AG04450 (cell line): ENCODE measurements at places on chromosomes 1 and 21.

GRCh38 chr1:245716561-245716960 is 561.8 kb downstream of the KIF26B start:
- no peak for DNase-seq

DNA sequence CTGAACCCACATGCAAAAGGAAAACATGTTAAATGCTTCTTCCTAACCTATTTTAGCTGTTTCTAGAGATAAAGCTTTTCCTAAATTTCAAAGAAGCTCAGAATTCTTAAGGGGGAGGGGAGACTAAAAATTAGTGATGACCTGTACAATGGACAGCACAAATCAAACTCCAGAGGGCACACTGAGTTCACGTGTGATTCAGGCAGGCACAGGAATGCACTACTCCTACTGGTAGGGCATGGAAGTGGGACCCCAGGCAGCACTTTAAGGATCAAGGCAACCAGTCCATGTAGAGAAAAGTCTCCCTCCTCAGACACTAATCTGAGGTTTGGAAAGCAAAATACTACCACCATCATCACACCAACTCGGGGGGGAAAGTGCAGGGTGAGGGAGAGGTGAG is 31.3 kb upstream of the CLCA4 start:
- no peak for DNase-seq

GRCh38 chr1:14261395-14261794 is 337.1 kb upstream of the KAZN start:
- DNase-seq: no peak

- peak; percentile 4 for DNase-seq
These were observed 36.4 kb upstream of the BCL9 start for GRCh38 chr1:147504801-147505311.

DNA sequence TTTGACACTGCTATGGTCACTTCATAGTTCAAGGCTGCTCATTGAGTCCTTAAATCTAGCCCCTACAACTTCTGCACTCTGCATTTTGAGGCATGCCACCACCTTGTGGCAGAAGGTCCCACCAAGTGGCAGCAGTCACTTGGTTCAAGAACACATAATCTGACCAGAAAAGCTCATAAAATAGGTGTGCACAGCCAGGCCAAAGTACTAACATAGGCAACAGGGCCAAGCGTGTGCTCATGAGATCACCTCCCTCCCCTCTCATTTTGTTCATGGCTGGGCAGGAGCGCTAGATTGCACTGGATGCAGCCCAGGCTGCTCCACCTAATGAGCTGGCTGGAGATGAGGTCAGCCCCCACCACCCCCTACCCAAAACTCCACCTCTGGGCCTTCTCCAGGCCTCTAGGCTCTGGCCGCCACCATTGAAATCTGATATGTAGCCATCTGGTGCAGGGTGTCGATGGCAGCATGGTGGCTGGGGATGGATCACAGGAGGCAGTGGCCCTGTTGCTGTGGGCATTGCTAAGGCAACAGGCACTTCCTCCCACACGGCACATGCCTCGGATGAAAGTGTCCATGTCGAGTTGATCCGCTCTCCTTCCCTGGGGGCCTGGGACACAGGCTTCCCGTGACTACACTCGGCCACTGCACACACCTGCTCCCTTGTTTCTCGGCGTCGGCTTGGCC is 193.2 kb downstream of the TRABD2B start:
- no peak for DNase-seq

GRCh38 chr1:217354895-217355294 is 276.0 kb downstream of the GPATCH2 start:
- no peak for DNase-seq

DNA sequence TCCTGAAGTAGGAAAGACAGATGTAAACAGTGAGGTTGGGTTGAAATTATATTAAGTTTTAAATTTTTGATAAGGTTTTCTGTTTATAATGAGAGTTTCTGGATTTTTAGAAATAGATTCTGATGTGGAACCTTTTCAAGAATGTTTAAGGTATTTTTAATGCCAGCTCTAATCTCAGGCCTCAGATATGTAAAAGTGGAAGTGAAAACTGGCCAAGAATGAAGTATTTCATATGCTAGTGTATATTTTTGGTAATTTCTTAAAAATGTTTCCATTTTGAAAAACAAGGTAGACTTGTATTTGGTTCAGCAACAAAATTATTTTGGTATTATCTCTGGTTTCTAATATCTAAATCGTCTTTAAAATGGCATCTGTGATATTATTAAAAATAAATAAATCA is 14.4 kb downstream of the IFNAR1 start:
- DNase-seq: no peak

DNA sequence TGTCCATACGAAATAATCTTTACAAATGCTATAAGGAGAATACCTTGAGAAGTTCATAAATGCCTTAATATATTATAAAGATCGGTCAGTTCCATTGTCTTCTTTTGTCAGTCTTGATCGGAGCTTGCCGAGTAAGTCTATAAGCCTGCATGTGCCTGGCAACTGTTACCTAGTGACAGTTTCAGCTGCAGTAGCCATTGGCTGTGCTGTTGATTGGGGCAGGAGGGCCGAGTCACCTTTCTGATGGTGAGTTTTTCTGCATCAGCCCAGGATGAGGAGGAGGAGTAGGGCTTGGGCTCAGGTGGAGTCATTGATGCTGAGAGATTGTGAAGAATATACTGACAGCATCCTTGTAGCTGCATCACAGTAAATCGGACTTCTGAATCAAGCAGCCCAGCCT is 1.9 kb upstream of the GPR52 start:
- no peak for DNase-seq

DNA sequence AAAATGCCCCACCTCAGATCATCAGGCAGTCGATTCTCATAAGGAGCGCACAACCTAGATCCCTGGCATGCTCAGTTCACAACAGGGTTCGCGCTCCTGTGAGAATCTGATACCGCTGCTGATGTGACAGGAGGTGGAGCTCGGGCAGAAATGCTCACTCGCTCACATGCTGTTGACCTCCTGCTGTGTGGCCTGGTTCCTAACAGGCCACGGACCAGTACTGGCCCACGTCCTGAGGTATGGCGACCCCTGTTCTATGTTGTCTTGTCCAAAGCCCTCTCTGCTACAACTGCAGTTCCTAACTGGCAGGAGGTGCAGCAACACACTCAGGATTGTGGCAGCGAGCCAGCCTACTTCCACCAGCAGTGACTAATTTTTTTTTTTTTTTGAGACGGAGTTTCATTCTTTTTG is 70.6 kb downstream of the CLSTN1 start:
- DNase-seq: peak; percentile 63

GRCh38 chr1:168148916-168149315 is 12.2 kb upstream of the GPR161 start:
- DNase-seq: no peak

DNA sequence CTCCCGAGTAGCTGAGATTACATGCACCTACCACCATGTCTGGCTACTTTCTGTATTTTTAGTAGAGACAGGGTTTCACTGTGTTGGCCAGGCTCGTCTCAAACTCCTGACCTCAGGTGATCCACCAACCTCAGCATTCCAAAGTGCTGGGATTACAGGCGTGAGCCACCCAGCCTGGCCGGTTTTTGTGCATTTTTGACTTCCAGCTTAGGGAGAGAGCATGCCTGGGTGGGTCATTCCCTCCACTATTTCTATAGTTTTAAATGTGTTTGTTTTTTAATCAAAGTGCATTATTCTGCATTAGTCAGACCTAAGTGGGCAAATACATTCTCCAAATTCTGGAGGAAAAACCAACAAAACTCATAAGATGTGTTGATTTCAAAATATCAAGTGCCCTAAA is 207.4 kb upstream of the NRIP1 start:
- no peak for DNase-seq

GRCh38 chr1:84442256-84442655 is 36.8 kb upstream of the RPF1 start:
- DNase-seq: peak; percentile 78

GRCh38 chr1:71719330-71719729 is 563.0 kb downstream of the NEGR1 start:
- no peak for DNase-seq

GRCh38 chr1:91754816-91755580 is 131.0 kb downstream of the TGFBR3 start:
- no peak for DNase-seq

DNA sequence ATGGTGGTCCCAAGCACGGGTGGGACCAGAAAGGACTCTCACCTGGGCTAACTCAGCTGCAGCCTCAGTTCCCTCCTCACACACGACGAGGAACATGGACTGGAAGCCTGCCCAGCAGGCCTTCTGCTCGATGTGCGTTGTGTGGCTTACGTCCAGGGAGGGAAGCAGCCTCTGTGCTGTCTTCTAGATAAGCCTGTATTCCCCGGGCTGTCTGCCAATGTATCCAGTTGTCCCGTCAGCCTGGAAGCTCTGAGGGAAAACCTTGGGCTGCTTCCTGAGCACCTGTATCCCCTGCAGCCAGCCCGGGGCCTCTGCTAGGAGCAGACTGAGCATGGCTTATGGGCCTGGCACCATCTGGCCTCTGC is 10.5 kb downstream of the PCSK9 start:
- DNase-seq: no peak

- DNase-seq: no peak
These were observed at the start of gene LHX8 for GRCh38 chr1:75133750-75134646. LHX8 (plus strand) TSS chr1:75134388; CDS start chr1:75136615, 2,227 bp downstream.

DNA sequence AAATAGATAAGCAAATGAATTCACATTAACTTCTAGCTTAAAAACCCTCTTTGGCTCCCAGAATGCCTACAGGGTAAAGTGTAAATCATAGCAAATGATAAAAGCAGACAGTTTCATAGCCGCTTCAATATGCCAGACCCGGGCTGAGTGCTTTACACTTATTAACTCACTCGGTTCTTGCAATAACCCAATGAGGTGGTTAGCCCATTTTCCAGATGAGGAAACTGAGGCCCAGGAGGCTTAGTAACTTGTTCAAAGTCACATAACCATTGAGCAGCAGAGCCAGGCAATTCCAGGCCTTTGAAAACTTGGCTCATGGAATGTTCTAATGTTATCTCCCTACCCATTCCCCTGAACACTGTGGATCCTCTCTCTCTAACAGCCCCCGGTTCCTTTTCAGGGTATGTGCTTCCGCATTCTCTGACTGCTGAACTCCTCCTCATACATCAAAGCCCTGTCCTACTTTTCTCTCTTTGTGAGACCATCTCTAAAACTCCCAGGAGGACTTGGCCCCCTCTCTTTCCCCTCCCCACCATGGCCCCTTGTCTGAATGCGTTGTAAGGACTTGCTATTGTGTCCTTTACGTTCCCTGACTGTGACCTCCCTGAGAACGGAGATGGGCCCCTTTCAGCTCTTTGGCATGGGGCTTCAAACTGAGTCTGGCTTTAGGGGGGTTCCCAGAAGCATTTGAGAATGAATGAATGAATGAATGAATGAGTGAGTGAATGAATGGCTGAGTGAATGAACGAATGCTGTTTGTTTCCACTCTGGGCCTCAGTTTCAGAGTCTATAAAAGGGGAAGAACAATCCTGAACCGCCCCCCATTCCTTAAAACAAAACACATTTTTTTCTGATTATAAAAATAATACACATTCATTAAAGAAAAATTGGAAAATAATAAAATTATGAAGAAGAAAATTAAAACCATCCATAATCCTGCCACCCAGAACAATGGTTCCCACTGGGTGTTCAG is 15.6 kb upstream of the RUNX3 start:
- no peak for DNase-seq

DNA sequence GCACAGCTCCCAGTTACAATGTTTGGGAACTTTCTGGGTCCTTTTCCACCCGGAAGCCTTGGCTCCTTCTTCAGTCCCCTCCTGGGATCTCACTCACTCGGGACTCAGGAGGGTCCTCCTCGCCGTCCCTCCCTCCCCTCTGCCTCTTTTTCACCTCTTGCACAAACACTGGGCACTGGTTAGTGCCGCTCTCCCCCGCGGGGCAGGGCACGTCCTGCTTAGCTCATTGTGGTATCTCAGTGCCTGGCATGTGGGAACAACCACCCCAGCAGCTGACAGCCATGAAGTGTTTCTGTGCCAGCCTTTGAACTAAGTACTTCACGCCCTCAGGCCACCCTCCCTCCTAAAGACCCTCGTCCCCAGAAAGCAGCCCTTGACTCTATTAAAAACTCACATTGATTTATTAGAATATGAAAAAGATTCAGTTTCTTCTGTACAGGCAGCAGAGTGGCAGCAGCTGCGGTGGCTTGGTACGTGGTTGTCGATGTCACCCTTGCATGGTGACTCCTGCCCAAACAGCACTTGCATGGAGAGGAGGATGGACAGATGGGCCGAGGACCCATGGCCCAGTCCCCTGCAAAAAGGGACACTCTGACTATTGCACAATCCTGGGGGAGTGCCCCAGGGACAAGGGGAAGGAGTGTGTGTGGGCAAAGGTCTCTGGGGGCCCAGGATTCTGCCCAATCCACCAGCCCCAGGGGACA is 56.3 kb downstream of the SLC9A1 start:
- DNase-seq: no peak

DNA sequence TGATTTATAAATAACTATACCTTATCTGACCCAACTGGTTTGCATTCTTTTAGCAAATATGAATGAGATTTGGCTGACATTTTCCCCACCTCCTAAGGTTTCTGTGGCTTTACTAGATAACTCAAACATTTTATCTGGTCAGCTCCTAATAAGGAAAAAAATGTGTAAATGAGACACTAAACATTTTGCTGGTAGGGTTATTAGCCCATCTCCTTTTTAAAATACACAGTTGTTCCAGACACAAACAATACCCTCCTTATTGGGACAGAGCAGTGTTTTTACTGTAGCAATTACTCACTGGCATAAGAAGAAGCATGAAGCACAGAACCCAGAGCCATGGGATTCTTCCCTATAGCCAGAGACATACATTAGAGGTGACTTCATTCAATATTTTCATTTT is 53.8 kb upstream of the NUF2 start:
- no peak for DNase-seq

DNA sequence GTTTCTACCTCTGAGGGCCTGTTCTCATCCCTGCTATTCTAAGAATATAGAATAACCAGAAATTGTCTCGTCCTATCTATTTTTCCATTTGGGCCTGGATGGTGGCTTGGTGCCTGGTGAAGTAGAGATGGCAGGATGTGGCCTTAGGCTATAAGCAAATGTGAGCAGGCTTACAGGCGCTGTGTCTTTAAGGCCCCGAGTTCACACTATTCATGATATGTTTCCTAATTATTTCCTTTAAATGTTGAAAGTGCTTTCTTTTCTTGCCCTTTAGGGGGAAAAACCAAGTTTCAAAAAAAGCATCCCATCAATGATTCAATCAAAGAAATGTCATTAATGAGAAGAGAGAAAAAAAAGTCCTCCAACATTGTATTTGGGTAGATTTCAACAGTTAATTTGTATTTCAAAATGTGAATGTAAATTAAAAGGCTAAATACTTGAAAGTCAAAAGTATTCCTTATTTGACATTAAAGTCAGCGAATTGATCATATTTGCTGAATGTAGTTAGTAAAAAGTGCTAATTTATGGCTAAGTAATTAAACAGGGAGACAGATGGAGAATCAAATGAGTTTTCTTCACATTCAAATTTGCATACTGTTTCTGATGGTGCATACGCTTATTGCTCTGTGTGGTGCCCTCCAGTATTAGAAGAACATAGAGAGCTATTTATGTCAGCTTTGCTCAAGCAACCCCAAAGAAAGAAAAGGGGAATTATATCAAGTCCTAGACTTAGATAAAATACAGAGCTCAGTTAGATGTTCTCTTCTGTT is 34.0 kb upstream of the HUNK start:
- DNase-seq: no peak

GRCh38 chr1:215590779-215591491 is 23.8 kb downstream of the KCTD3 start:
- DNase-seq: no peak
